ENCODE measurements at places on chromosomes 1 and 21.

DNA sequence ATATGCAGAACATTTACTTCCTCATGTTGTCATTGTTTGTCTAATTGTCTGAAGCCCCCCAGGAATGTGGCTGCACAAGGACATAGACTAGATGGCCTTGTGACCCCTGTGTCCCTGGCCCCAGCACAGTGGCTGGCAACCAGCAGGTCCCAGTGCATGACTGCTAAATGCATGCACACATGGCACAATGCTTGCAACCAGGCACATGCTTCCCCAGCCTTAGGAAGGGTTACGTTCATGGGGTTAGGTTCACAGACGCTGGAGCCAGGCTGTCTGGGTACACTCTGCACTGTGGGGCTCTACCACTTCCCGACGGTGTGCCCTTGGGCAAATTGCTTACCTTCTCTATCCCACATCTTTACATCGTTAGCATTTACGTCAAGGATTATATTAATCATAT, 21.2 kb upstream of the CLIC6 start:
- DNase-seq, result no peak

GRCh38 chr1:70864302-70864701, 183.3 kb downstream of the PTGER3 start:
- no peak for DNase-seq

DNA sequence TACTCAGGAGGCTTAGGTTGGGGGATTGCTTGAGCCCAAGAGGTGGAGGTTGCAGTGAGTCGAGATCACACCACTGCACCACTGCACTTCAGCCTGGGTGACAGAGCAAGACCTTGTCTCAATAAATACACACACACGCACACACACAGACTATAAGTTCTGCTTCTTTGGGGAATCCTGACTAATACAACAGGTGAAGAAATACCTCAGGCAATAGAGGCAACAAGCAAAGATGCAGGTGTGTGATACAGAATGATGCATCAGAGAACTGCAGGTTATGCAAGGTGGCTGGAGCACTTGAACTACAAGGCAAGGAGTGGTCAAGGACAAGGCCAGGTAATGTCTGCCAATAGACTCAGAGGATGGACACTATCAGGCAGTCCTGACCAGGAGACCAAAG, 117.6 kb upstream of the ZNF678 start:
- no peak for DNase-seq

DNA sequence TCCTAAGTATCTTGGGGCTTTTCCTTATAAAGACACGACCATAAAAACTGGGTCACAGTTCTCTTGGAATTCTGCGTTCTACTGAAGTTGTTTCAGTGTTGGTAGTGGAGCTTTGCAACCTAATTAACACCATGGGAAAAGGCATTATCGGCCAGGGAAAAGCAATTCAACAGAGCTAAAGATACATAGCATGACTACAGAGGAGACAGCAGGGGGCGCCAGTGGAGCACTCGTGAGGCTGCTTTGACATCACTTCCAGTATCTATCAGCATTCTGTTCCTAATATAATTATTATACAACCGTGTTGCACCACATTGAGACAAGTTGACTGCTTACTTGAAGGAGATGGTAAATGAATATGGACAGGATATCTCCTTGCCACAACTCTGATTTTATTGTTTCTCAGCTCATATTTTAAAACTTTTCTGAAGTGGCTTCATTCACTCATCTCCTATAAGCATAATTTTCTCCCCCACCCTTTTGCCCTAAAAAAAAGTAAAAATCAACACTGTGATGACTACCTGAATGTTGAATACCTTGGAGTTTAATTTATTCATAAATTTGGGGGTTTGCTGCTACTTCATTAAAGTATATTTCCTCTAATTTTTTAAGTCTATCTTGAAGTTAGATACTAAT, 39.4 kb downstream of the ZP4 start:
- peak; percentile 67 for DNase-seq

- DNase-seq, result no peak
These were observed 17.6 kb upstream of the DHCR24 start for GRCh38 chr1:54904476-54905048.

DNA sequence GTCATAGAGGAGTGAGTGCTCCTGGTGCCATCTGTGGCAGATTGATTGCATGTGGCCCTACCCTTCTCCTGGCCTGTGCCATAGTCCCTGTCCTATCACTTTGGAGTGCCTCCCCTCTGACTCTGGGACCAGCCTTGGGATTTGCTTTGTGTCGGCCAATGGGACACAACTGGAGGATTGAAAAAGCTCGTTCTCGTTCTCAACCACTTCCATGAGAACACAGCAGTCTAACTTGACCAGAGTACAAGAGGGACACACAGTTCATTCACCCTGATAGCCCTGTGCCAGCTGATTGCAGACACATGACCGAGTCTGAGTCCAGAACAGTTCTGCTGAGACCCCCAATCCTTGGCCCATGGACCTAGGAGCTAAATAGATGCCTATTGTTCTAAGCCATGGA, 47.8 kb downstream of the C1orf198 start:
- no peak for DNase-seq

DNA sequence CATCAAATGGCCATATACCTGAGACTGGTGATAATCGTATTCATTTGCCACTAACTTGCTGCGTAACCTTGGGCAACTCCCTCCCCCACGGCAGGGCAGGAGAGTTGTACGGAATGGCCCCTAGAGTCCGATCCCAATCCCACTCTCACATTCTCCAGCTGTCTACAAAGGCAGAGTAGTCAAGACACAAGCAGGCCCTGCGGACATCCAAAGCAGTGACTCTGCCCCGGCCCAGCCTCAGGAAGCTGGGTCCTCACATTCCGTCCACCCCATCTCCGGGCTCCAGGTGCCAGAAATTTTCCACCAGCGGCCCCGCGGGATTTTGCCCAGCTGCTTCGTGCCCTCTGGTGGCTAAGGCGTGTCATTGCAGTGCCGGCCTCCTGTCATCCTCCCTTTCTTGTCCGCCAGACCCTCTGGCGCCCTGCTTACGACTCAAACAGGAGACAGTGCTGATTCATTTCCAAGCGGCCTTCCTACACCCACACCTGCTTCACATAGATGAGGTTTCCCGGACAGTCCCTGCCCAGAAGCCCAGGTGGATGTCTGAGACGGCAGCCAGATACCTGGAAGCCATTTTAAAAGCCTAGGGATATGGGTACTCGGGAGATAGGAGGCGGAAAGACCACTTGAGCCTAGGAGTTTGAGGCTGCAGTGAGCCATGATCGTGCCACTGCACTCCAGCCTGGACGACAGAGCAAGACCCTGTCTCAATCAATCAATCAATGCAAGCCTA, 2.9 kb upstream of the S100A2 start:
- peak; percentile 85 for DNase-seq

DNA sequence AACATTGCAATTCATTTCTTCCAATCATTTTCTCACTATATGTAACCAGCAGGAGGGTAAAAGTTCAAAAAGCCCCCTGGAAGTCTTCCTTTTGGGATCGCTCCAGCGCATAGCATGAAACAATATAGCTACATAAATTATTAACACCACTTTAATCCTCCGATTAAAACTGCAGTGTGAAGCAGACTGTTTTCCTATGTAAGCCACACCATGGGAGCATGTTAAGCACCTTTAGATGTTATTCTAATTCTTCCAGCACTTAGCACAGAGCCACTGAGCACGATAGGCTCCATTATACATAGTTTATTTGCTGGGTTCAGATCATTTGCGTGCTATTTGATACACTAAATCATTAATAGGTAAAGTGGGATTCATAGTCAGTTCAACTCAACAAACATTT, 18.4 kb upstream of the GADD45A start:
- no peak for DNase-seq

- no peak for DNase-seq
These were observed 17.8 kb upstream of the SLAMF6 start for GRCh38 chr1:160540859-160541233.

GRCh38 chr1:201379733-201380242, 2.3 kb upstream of the TNNT2 start:
- DNase-seq, result no peak

- DNase-seq, result peak; percentile 93
These were observed at the start of gene METTL18 for GRCh38 chr1:169794530-169795416. Gene METTL18 (minus strand): TSS chr1:169794907. CDS start chr1:169793695, 1,212 bp downstream.

DNA sequence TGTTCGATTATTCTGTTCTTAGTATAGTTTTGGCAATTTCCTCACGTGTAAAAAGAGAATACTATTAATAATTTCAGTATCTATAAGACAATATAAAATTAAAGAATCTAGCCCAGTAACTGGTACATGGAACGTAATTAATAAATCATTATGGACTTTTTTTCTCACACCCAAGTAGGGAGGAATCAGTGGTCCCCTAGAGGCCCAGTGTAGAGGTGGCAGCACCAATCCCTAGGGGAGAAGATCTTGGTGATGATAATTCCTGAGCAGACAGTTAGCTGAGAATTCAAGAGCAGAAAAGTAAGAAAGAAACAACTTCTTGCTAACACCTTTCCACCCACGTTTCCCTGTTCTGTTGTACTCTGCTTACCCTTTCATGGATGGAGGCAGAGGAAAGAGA, 19.7 kb upstream of the SELE start:
- no peak for DNase-seq

- no peak for DNase-seq
These were observed 16.6 kb downstream of the CACNA1S start for GRCh38 chr1:201095581-201095980.

DNA sequence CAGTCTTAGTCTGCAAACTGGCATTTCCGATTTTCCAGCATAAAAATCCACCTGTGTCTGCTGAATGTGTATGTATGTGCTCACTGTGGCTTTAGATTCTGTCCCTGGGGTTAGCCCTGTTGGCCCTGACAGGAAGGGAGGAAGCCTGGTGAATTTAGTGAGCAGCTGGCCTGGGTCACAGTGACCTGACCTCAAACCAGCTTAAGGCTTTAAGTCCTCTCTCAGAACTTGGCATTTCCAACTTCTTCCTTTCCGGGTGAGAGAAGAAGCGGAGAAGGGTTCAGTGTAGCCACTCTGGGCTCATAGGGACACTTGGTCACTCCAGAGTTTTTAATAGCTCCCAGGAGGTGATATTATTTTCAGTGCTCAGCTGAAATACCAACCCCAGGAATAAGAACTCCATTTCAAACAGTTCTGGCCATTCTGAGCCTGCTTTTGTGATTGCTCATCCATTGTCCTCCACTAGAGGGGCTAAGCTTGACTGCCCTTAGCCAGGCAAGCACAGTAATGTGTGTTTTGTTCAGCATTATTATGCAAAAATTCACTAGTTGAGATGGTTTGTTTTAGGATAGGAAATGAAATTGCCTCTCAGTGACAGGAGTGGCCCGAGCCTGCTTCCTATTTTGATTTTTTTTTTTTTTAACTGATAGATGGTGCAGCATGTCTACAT, 2.5 kb upstream of the OLFML3 start:
- DNase-seq, result no peak

DNA sequence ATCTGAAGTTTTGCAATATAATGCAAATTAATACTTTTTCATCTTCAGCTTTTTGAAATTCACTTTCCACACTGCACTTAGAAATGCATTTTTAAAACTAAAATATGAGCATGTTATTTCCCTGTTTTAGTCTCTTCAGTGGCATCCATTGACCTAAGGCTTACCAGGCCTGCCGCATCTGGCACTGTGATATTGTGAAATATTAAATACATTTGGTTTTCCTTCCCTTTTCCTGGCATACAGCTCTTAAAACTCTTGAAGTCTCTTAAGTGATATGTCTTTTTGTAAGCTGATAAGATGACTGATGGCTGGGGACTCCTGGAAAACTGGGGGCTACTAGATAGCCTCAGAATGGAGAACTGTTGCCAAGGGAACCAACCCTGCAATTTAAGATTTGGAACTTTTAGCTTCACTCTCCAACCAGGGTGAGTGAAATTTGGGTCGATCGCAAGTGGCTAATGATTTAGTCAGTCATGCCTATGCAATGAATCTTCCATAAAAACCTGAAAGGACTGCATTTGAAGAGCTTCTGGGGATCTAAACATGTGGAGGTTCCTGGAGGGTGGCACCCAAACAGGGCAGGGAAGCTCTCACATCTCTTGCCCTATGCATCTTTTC, 75.5 kb upstream of the PDC start:
- no peak for DNase-seq

DNA sequence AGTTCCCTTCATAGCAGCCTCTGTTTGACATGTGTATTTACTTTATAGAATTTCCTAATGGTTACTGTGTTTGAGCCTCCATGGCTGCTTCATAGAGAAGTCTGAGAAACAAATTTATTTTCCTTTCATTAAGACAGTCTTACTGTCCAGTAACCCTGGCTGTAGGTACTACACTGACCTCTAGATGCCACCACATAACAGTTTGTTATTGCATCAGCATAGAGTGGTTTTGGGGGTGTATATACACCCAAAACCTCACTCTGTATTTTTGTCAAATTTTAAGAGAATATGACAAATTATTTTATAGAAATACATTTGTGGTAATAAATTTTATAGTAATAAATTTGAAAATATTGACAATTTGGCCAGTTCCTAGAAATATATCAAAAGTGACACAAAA, 57.3 kb downstream of the OBSCN start:
- DNase-seq, result no peak

DNA sequence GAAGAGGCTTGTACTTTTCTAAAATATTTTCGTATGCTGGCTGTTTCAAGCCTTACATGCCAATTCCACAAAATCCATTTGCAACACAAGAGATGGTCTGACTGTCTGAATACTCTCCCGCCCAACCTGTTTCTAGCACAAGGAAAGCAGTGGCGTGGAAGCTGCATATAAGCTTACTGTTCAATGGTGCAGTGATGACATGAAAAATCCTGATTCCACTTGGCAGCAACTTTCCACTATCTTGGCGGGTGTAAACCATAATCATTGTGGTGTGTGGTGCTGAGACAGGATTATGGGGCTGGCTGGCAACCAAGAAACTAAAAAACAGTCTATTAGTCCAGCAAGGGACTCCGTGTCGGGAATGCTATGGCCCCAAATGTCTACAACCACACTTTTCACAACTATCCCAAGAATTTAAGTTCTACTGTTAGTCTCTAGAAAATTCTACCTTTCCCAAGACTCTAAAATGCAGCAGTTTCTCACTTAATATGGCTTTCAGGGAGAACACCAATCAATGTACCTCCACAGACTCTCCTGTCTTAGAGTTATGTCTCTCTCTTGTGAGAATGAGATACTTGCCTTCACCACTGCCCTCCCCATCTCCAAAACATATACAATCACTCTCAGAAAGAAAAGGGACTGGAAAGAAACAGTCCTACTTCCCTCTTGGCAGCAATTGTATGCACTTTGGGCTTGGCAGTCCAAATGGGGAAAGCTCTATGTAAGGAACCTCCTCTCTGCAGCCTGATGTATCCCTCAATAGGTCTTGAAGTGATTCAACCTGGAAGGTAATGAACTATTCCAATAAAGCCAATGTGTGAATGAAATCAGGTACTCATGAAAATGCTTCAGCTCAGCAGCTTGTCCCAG, 9.5 kb downstream of the COLGALT2 start:
- no peak for DNase-seq
